Germinal center (tissue), 1 donor: ENCODE measurements at places on chromosomes 12 and 14.

DNA sequence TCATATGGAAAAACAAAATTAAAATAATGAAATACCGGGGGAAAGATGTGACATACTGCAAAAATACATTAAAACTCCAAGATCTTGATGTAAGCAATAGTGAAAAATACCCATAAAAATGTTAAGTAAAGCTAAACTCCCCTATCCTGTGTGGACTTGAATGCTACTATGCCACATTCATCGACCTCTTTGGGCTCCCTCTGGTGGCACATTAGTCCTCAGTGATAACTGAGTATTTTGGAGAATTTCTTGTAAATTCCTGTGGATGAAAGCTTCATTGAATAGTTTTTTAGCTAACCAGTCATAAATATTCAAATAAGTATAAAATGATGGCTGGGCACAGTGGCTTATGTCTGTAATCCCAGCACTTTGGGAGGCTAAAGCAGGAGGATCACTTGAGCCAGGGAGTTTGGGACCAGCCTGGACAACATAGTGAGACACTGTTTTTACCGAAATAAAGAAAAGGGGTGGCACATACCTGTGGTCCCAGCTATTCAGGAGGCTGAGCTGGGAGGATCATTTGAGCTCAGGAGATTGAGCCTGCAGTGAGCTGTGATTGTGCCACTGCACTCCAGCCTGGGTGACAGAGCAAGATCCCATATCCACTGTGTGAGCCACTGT is 42.4 kb upstream of the SGPP1 start:
- DNase-seq: peak; percentile 33

- DNase-seq: no peak
Observed at GRCh38 chr12:52369211-52369610, 1.9 kb upstream of the KRT85 start.

- no peak for DNase-seq
Observed at GRCh38 chr14:50812180-50812579, 18.8 kb downstream of the NIN start.

DNA sequence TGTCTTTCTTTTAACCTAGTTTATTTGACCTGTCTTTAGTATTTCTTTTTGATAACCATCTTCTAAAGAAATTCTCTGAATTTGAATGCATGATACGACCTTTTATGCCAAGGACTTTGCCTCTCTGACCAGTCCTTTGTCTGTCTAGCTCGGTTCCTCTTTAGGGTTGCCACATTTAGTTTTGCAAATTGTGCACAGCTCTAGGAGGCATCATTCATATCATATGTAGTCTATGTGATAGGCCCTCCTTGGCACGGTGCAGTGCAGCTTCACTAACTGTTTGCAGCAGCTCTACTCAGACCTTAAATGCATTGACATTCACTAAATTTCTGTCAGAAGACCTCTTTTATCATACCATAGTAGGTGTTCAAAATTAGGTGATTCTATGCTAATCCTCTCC is 75.6 kb downstream of the USP15 start:
- no peak for DNase-seq

GRCh38 chr12:115572440-115572839 is 705.1 kb downstream of the MED13L start:
- DNase-seq: no peak

DNA sequence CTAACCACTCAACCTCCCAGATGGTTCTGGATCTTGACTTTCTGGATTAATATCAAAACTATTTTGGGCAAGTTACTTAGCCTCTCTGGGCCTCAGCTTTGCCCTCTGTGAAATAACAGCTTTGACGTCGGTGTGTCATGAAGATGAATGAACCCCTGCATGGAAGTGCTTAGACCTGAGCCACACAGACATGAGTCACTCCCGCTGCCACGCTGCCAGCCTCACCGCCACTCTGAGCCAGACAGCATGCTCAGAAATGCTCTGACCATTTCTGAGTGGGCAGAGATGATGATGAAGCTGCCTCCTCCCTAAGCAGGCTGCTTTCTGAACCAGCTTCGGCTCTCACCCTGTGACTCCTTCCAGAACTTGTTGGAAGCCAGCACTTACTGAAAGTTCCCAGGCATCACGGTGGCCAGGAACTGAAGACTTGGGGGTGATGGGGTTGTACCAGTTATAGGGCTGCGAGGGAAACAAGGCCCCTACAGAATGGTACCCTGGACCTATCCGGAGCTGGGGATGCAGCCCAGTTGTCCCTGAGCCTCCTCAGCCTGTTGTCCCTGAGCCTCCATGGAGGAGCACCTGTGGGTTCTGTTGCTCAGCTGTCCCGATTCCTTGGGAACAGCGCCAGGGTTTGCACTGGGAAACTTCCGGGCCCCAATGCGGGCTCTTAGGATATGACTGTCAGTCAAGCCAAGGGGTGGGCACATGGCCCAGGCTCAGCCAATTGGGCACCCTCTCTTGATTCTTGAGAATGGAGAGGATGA is 2.0 kb upstream of the CCDC197 start:
- DNase-seq: no peak

DNA sequence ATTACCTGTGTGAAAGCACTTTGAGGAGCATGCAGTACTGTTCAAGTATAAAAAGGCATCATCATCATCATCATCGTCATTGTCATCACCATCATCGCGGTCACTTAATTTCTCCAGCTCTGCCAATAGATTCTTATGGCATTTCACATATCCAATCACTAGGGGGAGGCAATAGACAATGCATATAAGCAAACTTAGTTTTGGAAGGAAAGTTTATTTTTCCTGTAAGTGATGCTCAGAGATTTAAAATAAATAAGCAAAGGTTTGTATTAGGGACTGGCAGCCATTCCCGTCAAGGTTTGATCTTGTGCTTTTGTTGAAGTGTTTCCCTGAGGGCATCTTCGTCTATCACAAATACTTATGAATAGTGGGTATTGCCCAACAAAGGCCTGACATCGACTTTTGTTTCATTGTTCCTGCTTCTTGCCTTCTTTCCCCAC is 127.4 kb downstream of the KTN1 start:
- no peak for DNase-seq

GRCh38 chr12:119624966-119625365 is 31.4 kb downstream of the TMEM233 start:
- no peak for DNase-seq

GRCh38 chr14:92473969-92474535 is 39.5 kb upstream of the RIN3 start:
- DNase-seq: no peak

- DNase-seq: no peak
Observed at GRCh38 chr12:100234166-100234565, 32.7 kb downstream of the DEPDC4 start.

DNA sequence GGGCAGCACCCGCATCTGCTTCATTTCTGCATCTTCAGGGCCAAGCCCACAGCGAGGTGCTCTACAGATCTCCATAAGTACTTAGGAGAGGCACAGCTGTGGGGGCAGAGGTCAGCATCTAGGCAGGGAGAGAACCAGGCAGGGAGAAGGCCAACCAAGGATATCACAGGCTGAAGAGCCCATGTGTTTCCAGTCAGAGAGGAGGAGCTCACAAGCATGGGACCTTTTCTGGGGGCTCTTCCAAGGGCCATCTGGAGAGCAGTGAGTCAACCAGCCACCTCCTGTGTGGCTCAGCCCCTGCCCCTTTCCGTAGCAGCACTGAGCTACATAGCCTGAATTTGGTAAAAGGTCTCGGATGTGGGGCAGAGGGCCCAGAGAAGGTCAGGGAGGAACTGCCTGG is 78.5 kb downstream of the ARL6IP4 start:
- DNase-seq: no peak

- DNase-seq: no peak
Observed at GRCh38 chr12:54160769-54161480, 27.9 kb downstream of the SMUG1 start.

- DNase-seq: no peak
Observed at GRCh38 chr12:8689681-8690080, 8.1 kb upstream of the RIMKLB start.

DNA sequence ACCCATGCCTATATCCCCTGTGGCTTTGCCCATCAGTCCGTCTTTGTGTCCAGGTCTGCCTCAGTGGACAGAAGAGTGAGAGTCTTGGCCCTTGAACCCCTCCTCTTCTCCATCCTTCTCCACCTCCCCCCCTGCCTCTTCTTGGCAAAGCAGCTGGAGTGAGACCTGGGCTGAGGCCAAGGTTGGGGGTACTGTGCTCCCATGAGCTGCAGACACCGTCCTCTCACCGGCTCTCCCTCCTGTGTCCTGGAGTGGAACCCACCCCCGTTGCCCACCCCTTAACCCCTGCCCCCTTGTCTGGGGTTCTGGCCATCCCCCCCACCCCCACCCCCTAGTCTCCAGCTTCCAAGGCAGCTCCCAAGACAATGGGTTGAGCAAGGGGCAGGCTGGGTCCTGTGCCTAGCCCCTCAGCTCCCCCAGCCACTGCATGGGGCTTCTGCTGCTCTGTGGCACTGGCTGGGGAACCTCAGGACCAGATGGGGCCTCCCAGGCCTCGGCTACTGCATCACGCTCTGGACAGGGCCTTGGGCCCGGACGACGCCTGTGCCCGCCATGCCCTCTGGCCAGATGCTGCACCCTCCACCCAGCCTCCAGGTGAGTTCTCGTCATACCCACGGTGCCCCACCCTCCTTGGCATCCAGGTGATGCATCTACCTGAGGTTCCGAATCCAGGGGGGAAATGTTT is 35.7 kb downstream of the RTL1 start:
- no peak for DNase-seq

- no peak for DNase-seq
Observed at GRCh38 chr12:51837286-51837685, 11.2 kb downstream of the FIGNL2 start.

- DNase-seq: peak; percentile 56
Observed at GRCh38 chr14:99393059-99393655, 87.5 kb downstream of the SETD3 start.

DNA sequence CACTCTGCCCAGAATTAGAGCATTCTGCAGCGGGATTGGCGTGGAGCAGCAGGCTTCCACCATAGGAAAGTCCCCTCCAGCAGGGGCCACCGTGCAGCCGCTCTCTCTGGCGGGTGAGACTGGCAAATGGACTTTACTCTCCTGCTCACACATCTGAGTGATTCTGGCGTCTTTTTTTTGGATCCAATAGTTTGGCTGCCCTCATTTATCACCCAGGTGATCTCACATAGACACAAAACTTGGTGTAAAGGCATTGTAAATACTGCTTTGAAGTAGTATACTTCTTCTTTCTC is 130.3 kb downstream of the TGFB3 start:
- no peak for DNase-seq

- DNase-seq: no peak
Observed at GRCh38 chr12:103493199-103493598, 2.6 kb downstream of the C12orf42 start.

DNA sequence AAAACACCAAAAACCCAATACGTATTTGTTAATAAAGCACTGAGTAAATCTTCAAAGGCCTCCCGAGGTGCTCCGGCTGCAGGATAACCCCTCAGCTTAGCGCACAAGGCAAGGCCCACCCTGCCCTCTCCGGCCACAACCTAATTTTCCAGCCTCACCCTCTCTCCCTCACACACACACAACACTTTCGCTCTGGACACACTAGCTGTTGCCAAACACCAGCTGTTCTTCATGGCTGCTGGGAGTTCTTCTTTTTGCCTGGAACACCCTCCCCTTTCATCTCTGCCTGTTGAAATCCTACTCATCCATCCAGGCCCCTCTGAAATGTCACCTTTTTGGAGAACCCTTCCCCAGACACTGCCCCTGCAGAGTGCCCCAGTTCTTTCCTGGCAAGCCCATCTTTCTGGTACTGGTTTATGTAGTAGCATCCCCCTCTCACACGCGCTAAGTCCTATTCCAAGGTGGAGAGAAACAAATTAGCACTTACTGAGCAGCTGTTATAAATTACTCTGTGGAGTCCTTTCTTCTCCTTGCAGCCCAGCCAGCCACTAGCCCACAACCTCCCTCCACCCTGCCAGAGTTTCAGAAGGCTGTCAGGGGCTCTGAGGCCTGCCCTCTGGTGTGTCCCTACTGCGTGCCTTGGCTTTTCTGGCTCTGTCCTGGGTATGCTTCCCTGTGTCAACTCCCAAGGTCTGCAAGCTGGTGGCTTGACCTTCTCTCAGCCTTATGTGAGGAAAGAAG is 805 bp upstream of the CRACR2A start:
- peak; percentile 19 for DNase-seq

DNA sequence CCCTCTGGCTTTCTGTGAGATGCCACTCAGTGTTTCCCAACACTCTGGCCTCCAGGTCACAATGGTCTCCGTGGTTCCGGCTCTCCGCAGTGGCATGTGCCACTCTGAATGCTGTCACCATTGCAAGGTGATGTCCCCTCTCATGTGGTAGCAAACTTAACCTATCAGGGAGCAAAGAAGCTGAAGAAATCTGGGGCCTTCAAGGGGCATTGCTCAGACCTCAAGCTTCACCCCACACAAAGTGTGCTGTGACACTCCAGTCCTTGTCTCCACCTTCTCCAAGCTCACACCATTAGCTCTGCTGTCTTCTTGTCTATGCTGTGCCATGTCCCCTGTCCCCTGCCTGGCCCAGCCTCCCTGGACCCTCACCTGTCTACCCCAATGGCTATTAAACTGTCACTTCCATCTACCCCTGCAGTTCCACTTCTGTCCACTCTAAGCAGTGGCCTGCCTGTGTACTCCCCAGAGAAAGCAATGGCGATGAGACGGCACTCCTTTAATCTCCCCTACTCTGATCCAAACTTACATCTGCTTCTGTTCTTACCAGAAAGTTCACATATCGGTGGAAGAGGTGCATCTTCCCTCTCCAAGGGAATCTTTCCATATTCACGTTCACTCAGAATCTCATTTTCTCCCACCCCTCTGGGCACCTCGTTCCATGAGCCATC is 93.7 kb downstream of the DHRS2 start:
- no peak for DNase-seq

GRCh38 chr12:14613718-14614117 is 46.0 kb upstream of the PLBD1 start:
- DNase-seq: peak; percentile 64

GRCh38 chr14:49849213-49849847 is 3.3 kb downstream of the NEMF start:
- DNase-seq: no peak

DNA sequence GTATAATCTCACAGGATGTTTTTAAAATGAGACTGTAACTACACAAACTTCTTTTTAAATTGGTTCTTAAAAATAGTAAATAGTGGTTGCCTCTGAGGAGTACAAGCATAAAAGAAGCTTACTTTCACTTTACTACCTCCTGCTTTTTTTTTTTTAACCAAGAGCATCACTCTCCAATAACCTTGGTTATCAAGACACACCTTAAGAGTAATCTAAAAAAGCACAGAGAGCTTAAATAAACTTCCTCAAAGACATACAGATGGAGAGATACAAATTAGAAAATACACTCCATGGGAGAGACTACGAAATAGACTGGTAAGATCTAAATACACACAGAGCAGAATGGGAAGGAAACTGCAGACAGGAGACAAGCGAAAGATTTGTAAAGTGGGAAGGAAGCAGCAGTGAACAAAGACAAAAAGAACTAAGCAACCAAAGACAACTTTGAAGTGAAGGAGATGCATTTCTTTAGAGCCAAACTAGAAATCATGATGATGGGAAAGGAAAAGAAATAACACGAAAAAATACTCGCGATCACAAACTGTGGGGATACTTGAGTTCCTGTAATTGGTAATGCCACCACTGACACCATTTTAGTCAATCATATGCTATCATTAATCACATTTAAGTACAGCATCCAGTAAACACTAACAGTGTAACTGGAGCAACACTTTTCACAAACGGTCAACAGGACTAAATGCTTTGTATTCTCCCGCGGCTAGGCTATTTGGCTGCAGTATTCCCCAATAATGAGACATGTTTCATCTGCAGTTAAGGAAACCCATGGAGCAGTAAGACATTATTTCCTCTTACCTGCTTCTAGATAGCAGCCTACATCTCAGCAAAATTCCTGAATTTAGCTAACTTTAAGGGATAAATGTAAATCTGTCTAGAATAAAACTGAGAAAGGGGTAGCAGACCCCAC is 8.2 kb downstream of the SINHCAF start:
- no peak for DNase-seq

- no peak for DNase-seq
Observed at GRCh38 chr12:132423251-132423819, 66.6 kb upstream of the FBRSL1 start.
